ENCODE measurements at places on chromosomes 16 and 17.

DNA sequence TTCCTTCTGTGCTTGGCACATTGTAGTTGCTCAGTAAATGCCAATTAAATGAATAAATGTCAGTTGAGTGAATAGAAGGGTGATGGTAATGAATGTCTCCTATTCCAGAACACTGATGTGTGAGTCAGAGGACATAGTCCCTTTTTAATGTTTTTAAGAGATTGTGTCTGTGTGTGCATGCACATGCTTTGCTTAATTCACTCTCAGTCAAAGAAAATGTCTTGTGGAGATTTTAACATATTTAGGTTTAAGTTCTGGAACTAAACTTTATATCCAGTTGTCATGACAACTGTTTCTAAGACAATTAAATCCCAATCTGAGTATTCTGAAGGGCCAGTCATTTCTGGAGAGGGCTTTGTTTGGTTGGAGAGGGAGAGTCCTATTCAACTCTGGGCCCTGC, 255.3 kb upstream of the CDH11 start:
- no peak for DNase-seq

DNA sequence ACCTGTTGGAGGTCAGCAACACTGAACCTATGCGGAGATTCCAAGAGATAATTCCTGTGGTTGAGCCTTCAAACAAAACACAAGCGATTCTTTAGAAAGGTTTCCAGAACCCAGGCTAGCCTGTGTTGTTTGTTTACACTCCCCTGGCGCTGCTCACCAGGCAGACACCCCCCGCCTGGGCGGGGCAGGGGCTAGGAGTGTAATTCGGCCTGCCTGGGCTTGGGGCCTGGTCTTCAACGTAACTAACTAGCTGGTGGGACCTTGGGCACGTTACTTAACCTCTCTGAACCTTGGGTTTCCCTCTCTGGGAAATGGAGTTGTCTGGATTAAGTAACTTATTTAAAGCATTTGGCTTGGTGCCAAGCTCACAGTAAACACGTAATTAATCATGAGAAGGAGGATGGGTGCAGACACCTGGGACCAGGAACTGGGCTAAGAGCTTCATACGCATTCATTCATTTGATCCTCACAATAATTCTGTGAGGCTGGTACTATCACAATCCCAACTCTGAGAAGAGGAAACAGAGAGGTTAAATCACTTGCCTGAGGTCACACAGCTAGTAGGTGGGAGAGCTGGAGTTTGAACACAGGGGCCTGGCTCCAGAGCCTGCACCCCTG, 7.6 kb upstream of the ARHGAP27 start:
- no peak for DNase-seq

DNA sequence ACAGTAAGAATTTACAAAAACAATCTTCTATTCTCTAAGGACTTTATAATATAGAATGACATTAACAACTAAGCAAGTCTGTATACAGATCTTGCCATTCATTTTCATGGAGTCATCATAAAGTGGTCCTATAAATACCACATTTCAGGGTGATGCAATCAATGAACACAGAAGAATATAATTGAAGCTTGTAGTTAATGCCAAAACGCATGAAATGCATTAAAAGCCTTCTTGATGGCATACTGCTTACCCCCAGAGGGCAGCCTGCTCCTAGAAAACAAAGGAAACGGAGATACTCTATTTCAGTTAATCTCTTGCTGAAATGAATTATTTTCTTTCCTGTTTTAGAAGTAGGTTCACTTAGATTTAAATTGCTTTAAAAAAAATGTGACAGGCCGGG, 45.2 kb upstream of the STAC2 start:
- DNase-seq = no peak

DNA sequence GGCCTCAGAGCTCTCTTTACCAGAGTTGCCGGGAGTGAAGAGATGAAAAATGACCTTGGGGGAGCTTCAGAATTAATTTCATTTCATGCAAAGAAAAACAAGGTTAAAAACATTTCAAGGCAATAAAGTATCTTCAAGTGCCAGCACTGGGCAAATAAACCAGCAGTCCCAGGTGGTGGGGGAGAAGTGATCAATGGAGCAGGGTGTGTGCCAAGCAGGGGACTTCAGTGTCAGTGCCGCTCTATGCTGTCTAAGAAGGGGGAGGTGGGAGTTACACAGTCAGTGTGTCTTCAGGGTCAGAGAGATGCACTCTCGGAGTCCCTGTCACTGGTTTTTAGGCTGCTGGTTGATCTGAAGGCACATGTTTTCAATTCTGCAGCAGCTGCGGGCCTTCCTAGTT, 57.2 kb upstream of the MGAT5B start:
- DNase-seq = no peak

GRCh38 chr16:64410306-64410705, 711.6 kb downstream of the CDH11 start:
- no peak for DNase-seq

DNA sequence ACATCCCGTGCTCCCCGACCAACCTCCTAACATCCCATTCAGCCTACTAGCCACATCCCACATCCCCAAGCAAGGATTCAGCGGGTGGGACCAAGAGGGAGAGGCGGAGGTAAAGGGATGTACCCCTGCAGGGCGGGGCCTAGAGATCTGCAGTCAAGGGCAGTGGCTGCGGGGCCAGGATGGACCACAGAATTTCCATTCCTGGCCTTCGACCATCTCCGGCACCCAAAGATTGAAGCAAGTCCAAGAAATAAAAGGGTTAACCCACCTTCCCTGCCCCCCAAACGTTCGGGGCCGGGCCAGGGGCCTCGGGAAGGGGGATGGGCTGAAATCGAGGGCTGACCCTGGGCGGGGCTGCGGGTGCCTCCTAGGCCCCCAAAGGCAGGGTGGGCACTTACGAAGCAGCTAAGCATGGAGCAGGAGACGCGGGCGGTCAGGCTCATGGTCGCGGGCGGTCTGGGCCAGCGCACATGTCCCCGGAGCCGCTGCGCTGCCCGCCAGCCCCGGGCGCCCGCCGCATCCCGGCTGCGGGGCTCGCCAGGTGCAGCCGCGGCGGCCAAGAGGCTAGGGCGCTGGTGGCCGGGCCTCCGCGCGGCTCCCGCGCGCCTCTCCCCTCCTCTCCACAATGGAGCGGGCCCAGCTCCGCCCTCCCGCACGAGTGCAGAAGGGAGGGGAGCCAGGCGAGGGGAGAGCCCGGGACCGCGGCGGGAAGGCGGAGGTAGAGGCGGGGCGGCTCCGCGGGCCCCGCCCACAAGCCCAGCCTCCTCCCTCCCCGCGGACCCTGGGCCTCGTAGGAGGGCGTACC, at the start of gene MTMR4:
MTMR4 (minus strand) TSS at position 674 of the 805 bp plus-strand sequence; CDS start at position 443, 231 bp downstream.
- no peak for DNase-seq

Data from esophagus squamous epithelium (tissue), 5 donors.